Fibroblast of skin of left quadriceps (primary cell): ENCODE measurements at places on chromosomes 4 and X.

- no peak for DNase-seq
Measured at GRCh38 chr4:138555584-138555983, 313.4 kb upstream of the SLC7A11 start.

DNA sequence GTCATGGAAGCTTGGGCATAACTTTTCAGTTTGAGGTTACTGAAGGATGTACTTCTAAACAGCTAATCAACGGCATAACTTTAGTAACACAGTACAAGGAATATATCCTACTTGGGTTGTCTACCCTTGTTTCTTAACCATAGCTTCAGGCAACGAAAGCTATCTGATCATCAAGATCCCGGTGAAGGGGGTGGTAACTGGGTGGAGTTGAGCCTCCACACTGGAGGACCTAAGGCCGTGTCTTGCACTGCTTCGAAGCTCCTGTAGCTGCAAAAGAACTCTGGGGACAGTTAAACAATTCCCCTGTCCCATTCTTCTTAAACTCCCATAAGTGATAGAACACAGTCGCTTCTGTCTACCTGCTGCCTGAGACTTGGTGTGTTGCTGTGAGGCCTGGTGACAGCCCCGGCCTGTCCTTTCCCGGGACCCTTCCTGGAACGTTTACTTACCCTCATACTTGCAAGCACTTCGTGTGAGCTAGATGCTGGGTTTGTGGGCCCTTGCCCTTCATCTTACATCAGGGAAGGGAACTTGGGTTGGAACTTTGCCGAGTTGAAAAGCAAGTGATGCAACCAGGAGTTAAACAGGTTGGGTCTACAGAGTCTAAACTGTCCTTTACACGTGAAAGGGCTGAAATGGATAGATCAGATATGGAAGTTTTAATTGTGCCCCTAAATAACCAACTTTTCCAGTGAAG, 5.8 kb upstream of the WDR1 start:
- DNase-seq, result no peak

GRCh38 chrX:21870494-21870893, 14.7 kb downstream of the YY2 start:
- DNase-seq, result no peak

DNA sequence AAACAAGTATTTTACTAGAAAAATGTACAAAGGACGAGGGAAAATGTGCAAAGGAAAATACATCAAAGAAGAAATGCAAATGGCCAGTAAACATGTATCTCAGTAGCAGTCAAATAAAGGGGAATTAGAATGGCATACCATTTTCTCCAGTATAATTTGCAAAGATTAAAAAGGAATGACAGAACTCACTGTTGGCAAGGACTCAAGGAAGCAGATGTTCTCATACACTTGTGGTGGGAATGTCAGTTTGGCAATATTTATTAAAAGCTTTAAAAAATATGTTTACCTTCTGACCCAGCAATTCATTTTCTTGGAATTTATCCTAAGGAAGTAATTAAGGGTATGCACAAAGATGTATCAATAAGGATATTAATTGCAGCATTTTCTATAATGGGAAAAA, 7.6 kb downstream of the CLCN5 start:
- DNase-seq, result no peak

GRCh38 chr4:16691450-16691849, 207.0 kb downstream of the LDB2 start:
- no peak for DNase-seq

GRCh38 chr4:75708218-75708691, 16.1 kb upstream of the USO1 start:
- no peak for DNase-seq

- peak; percentile 13 for DNase-seq
Measured at GRCh38 chr4:12889054-12889453, 595.1 kb downstream of the RAB28 start.

GRCh38 chrX:16096141-16096540, 27.2 kb upstream of the GRPR start:
- DNase-seq, result no peak

GRCh38 chr4:19301527-19301926, 950.2 kb upstream of the SLIT2 start:
- DNase-seq, result no peak

GRCh38 chr4:62232814-62233213, 1032.7 kb downstream of the ADGRL3 start:
- no peak for DNase-seq

- no peak for DNase-seq
Measured at GRCh38 chr4:169263791-169264392, 6.9 kb downstream of the SH3RF1 start.

- DNase-seq, result no peak
Measured at GRCh38 chrX:138082896-138083295, 517.0 kb downstream of the ZIC3 start.

- no peak for DNase-seq
Measured at GRCh38 chr4:46503739-46504138, 113.8 kb upstream of the GABRA2 start.

DNA sequence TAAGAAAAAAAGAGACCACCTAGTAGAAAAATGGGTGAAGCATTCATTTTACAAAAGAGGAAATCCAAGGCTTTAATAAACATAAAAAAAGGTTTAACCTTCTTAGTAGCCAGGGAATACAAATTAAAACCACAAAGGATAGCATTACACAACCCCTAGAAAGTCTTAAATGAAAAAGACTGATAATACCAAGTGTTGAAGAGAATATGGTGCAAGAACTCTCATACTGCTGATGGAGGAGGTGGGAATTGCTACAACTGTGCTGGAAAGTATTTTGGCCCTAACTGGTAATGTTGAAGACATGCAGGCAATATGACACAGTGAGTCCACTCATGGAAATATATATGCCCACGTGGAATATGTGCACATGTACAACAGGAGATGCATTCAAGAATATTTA, 22.5 kb downstream of the ZNF41 start:
- no peak for DNase-seq

GRCh38 chr4:47315346-47315745, 148.2 kb downstream of the COMMD8 start:
- DNase-seq, result peak; percentile 8

DNA sequence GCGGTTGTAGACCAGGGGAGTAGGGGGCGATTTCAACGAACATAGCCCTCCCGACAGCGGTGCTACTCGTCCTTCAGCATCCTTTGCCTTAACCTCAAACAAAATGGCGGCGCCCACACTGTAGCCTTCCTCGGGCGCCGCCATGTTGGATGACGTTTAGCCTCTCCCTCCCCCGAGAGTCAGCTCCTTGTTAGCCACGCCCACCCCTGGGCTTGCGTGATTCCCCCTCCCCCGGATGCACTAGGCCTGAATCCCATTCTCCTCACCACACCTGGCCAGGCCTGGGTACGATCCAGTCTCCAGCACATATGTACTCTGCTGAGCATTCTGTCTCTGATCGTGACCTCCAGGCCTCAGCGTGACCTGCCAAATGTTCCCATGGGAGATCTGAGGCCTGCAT, 49.0 kb upstream of the ZNF157 start:
- DNase-seq, result peak; percentile 20

- DNase-seq, result no peak
Measured at GRCh38 chr4:1727117-1728031, 6.1 kb downstream of the TACC3 start.

GRCh38 chr4:123378794-123379193, 17.8 kb upstream of the SPRY1 start:
- no peak for DNase-seq

DNA sequence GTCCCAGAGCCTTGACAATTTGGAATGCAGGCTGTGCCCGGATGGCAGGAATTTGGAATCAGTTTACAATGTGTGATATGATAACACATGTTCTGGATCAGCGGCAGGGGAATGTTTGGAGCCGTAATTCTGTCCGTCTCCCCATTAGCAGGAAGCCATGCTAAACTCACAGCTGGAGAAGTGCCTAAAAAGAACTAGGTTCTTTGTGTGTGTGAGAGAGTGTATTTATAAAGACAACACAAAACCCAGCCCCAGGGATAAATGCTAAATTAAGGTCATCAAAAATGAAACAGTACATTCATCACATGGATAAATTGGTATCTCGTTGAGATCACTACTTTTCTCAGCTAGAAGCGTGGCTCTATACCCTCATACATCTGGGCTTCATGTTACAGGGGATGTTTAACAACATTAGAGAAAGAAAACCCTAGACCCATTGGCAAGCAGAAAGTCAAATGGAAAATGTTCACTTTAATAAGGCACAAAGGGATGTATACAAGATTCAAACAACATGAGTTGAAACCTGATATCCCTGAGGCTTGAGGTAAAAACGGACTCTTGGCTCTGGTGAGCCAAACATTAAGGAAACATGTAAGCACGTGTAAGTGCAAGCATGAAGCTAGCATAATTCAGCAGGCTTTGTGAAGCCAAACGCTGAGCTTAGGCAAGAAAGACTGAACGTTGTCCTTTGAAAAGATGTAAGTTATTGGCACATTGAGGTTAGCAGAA, 18.0 kb upstream of the TMEM131L start:
- DNase-seq, result no peak

DNA sequence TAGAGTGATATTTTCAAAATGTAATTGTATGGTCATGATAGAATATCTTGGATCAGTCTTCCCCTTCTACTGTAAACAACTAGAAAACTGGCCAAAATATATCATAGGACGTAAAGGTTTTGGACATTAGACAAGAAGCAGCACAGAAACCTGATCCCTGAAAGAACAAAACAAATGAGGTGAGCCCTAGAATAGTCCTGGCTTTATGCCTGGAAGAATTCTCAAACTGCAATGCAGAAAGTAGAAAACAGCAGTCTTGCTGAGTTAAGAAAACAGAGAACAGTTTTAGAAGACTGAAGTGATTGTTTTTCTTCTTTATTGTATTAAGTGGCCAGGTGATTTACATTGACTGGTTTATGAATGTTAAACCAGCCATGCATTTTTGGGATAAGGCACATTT, 19.5 kb downstream of the NSUN7 start:
- no peak for DNase-seq

DNA sequence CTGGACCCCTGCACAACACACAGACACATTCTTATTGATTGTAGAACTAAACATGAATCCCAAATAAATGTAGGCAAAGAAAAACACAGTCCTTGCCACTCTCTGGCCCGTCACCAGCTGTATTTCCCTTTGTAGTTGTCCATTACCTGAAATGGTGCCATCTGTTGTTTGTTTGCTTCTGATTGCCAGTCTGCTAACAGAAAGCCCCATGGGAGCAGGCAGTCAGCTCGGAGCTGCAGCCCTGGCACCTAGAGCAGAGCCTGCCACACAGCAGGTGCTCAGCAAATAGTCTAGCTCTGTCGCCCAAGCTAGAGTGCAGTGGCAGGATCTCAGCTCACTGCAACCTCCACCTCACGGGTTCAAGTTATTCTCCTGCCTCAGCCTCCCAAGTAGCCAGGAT, 28.9 kb downstream of the CPLX1 start:
- DNase-seq, result no peak

DNA sequence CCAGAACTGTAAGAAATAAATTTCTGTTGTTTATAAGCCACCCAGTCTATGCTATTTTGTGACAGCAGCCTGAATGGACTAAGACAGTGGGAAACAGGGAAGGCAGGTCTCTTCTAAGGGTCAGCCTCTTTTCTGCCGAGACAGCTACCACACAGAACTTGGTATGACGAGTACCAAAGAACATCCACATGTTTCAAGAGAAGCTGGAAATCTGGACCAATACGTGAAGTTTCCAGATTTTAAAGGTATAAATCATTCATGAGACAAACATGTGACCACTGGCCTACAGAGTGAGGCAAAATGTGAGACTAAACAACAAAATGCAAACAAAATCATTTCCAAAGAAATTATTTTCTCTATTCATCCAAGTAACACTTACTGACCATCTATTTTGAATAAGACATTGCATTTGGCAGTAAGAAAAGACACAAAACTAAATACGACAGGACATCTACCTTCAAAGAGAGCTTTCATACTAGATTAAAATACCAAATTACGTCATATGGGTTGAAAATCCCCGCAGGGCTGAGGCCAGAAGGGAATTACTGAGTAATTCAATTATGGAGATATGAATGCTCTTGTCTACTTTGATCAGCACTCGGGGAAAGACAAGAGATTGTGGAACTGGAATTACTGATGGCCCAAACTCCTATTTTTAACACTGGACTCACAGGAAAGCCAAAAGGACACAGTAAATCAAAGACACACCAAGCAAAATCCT, 7.2 kb downstream of the SCARB2 start:
- DNase-seq, result no peak

- no peak for DNase-seq
Measured at GRCh38 chr4:166655231-166655630, 579.1 kb downstream of the SPOCK3 start.

- DNase-seq, result no peak
Measured at GRCh38 chrX:48696909-48697727, 584 bp downstream of the SUV39H1 start.

DNA sequence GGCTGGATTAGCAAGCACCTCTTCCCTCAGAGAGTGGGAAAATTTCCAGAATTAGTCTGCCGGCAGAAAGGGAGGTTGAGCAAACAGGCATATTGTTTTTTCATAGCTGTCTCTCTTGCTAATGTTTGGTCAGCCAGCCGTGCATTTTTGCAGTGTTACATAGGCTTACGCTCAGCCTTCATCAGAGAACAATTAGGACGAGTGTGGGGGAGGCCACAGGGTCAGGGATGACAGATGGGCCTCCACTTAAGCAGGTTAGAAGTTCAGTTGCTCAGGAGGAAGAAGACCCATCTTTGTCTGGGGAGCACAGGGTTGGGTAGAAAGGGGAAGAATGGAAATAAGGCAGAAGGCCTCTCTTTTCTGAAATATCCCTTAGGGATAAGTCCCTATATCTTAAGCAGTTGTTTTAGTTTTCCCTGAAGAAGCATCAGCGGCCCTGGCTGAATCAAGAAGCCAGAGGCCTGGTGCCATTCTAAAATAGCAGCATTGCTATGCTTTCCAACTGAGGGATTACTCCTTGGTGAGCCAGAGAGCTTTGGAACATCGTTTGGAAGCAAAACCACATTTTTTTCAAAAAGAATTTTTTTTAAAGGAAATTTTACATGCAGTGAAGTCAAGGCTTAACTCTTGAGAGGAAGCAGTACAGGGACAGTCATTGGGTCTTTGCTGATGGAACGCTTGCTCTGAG, 118.8 kb downstream of the SMIM20 start:
- DNase-seq, result peak; percentile 65

DNA sequence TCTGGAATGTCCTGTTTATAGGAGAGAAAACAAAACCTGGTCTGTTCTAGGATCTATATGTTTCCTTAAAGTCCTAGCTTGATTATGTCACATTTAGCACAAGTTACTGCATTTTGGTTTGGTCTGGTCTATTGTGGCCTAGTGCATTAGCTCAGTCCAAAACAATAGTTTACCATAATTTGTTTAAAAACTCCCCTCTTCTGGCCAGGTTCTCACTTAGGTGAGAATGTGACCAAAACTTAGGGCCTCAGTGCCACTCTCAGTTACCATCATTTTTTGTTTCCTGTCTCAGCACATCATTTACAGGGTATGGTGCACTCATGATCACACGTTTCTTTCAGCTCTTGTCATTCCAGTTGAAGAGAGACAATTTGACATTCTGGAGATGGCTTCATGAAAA, 378.5 kb downstream of the KLHL4 start:
- DNase-seq, result no peak

- DNase-seq, result no peak
Measured at GRCh38 chrX:136779346-136779781, 1.4 kb downstream of the ARHGEF6 start.

- DNase-seq, result no peak
Measured at GRCh38 chrX:75547783-75548182, 24.9 kb upstream of the ZDHHC15 start.
